ENCODE measurements at places on chromosomes 3 and 15.

DNA sequence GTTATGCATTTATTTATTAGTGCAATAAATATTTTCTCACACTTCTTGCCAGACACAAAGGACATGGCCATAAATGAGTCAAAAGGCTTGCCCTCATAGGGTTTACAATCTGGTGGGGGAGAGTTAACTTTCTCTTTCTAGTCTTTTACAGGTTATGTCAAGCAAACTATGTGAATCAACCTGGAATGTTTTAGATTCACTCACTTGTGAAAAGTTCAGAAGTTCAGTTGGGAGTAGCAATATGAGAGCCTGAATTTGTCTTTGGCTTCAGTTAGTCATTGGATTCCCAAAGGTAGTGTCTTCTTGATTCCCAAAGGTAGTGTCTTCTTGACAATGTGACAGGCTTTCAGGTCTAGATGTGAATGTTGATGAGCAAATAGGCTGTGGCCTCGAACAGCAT is 264.8 kb downstream of the SOX2 start:
- DNase-seq = no peak

- DNase-seq = no peak
These were observed 337.2 kb downstream of the SATB1 start for GRCh38 chr3:18087988-18088387.

DNA sequence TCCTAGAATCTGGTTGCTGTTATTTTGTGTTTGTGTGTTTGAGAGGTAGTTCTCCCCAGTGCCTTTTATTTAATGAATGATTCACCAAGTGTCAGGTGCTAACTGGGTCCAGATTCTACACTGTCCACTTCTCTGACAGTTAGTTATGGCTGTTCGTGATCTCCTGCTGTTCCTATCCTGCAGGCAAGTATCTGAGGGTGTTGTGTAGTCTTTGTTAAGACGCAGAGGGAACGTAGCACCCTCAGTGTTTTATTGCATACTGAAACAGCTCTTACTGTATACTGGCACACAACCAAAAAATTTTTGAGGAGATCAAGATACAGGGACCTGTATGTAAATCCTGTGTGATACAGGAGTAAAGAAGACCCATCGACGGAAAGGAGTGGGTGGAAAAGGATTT is 1271.3 kb downstream of the ROBO1 start:
- no peak for DNase-seq

- no peak for DNase-seq
These were observed 140.1 kb downstream of the CHSY1 start for GRCh38 chr15:101111570-101112262.

- DNase-seq = no peak
These were observed 144.6 kb downstream of the FOXP1 start for GRCh38 chr3:71438904-71439303.

DNA sequence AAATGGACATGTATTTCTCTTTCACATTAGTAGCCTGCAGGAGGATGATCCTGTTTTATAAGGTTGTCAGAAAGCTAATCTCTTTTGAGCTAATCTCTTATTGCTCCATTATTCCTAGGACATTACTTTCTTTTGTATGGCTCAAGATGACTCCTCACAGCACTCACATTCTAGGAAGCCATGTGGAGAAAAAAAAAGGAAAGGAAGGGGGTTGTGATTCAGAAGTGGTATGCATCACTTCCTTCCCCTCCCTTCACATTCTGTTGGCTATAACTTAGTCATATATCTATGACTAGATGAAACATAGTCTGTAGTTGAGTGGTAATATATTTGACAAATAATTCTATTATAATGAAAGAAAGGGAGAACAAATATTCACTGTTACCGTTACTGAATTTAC is 168.8 kb upstream of the TTC14 start:
- DNase-seq = no peak

GRCh38 chr3:120516136-120516535 is 65.3 kb upstream of the FSTL1 start:
- no peak for DNase-seq

DNA sequence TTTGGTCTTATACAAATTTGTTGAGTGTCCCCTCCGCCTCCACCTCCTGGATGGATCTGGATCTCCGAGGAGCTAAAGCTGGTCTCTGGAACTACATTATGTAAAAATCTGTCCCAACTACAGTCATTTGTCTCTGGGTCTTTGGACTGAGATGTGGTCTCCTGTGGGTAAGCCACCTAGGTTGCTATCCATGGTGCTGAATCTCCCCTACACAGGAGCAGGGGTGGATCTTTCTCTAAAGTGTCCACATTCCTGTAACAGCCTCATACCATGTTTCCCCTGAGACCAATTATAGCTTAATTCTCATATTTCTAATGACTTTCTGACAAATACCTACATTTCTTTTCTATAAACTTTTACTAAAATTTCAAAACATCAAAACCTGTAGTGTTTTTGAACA is 625.8 kb downstream of the TAFA4 start:
- DNase-seq = no peak

DNA sequence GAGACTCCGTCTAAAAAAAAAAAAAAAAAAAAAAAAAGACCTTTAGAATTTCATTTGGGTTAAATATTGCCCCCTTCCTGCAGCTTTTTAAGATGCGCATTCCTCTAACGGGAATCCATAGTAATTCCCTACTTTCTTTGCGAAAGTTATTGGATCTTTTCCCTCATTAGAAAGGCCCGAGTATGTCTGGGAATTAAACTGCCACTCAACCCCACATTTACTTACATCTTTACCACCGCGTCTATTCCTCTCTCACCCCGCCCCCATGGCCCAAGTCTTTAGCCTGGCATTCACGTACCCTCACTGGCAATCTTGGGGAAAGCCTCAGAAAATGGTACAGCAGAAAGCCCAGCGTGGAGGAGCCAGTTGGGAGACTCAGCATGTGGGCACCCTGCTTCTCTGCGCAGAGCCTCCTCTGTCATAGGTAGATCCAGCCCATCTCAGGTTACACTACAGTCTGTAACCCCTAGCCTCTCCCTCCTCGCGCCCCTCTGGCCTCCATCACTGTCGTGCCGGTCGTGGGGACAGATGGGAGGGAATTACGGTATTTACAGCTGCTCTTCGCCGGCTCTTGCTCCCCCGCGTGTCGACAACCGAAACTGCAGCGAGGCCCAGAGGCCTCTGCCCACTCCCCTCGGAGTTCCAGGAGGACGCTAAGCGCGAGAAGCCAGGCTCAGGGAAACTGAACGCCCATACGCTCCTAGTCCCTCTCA is 6.4 kb upstream of the ANKDD1A start:
- peak; percentile 86 for DNase-seq

DNA sequence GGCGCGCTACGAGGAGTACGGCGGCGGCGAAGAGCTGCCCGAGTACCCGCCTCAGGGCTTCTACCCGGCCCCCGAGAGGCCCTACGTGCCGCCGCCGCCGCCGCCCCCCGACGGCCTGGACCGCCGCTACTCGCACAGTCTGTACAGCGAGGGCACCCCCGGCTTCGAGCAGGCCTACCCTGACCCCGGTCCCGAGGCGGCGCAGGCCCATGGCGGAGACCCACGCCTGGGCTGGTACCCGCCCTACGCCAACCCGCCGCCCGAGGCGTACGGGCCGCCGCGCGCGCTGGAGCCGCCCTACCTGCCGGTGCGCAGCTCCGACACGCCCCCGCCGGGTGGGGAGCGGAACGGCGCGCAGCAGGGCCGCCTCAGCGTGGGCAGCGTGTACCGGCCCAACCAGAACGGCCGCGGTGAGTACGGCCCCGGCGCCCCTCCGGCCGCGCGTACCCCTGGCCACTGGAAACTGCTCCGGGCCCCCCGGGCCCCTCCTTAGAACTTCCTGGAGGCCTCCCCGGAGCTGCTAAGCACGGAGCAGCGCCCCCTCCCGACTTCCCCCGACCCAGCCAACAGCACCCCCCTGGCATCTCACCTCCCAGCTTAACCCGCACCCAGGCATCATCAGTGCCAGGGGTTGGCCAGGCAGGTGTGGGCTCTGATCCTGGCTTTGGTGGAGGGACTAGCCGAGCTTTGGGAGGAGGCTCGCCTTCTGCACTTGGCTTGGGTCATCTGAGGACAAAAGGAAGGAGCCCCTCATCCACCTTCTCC is 1.4 kb downstream of the LOXL1 start:
- DNase-seq = peak; percentile 69

DNA sequence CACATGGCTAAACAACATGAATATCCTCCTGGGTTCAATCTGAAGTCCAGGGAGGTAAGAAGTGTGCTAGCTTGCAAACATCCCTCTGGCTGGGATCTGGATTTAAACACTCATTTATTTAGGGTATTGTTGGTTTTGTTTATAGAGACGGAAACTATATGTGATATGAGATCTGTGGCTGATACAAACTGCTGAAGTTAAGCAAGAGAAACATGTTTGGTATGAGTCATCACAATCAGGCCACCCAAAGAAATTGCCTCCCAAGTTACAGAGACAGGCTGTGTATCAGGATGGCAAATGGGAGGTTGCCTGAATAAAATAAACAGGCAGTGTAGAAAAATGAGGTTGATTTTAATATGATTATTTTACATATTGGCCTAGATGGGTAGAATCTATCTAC is 562.1 kb downstream of the IGSF11 start:
- no peak for DNase-seq

DNA sequence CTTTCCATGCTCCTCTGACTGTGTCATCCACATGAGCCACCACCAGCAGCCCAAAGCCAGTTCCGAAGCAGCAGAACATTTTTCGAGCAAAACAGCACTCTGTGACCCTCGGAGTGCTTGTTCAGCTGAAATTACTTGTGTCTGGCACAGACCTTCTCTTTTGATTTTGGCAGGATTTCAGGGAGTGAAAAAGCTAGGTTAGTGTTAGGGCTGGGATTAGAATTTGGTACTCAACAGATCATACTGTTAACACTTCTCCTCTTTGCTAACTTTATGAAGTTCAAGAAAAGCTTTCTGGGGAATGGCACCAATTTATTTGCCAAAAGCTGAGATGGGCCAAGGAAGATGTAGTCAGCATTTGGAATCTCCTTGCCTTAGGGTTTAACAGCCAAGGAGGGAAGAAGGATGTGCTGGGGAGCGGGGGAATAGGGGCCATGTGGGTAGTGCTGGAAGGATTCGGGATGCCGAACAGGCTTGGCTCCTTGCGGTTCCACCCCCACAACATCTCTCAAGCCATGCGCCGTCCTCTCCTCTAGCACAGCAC is 55.1 kb upstream of the TRA2B start:
- peak; percentile 41 for DNase-seq

GRCh38 chr15:80926126-80926525 is 63.5 kb downstream of the MESD start:
- no peak for DNase-seq

- DNase-seq = no peak
These were observed 312.4 kb upstream of the SEMA6D start for GRCh38 chr15:47404877-47405276.

GRCh38 chr15:54519577-54519976 is 541.3 kb downstream of the UNC13C start:
- DNase-seq = no peak

DNA sequence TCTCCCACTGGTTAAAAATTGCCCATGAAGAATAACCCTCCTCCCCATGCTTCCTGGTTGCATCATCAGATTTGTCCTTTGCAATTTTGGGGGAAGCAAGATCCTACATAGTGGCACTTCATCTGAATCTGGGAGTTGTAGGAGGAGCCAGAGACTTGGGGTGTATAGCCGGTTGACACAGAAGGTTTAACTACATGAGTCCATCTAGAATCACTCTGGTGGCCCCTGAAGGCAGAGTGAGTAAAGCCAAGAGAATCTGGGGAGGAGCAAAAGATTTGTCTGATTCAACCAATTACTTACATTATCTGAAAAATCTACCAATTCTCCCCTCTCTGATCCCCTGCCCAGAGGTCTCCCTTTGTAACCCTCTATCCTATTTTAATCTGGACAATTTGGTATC is 50.1 kb downstream of the SYN2 start:
- no peak for DNase-seq

DNA sequence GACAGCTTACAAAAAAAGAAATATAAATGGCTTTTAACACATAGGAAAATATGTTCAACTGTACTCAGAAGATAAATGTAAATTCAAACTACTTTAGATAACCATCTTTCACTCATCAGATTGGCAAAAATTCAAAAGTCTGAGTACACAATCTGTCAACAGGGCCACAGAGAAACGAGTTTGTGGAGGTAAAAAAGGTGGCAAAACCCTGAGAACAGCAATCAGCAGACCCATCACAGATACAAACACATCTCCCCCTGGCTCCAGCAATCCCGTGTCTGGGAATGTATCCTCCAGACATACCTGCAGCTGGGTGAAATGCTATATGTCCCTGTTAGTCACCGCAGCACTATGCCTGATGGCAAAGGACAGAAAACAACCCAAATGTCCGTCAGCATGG is 149.5 kb downstream of the OSBPL10 start:
- DNase-seq = no peak

- no peak for DNase-seq
These were observed 380.8 kb downstream of the LRTM1 start for GRCh38 chr3:54547051-54547450.

DNA sequence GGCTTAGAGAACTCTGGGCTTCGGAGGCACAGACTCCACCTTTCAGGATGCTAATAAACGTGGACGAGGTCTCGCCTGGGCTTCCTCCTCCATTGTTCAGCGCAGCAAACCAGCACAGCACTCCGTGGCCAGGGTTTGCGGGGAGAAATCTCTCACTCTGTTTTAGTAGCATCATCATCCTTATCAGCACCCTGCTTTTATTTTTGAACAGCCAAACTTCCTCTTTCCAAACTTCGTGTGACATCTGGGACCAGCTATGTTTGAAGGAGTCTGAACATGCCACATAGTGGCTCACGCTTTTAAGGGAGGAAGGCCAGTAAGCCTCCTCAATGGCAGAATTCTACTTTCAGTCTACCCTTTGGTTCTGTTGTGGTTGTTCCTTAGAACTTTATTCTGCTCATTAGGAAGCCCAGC is 149.0 kb downstream of the PGPEP1L start:
- no peak for DNase-seq

GRCh38 chr3:179971280-179971679 is 65.5 kb downstream of the PEX5L start:
- no peak for DNase-seq

- no peak for DNase-seq
These were observed 36.7 kb downstream of the SLC28A1 start for GRCh38 chr15:84921121-84921520.

DNA sequence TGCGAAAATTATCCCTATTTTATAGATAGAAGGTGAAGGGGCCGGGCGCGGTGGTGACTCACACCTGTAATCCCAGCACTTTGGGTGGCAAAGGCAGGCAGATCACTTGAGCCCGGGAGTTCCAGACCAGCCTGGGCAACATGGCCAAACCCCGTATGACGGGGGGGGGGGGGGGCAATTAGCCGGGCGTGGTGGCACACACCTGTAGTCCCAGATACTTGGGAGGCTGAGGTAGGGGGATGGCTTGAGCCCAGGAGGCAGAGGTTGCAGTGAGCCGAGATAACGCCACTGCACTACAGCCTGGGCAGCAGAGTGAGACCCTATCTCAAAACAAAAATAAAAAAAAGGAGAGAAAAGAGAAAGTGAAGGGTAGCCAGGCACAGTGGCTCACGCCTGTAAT is 1.4 kb downstream of the AAGAB start:
- no peak for DNase-seq

DNA sequence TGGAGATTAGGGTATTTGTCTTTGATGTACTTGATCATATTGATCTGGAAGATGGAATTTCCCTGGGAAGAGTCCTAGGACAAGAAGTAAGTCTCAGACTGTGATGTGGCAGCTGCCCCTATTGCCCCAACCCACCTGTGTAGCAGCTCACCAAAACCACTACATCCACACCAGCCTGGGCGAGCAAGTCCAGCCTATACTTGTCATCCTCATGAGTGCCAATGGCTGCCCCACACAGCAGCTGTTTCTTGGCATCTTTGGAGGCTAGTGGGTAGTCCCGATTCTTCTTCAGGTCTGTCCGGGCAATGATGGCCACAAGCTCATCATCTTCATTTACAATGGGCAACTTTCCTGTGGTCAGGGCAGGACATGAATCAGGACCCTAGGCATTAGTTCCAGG is 2.7 kb downstream of the IMPDH2 start:
- no peak for DNase-seq

- no peak for DNase-seq
These were observed 8.7 kb downstream of the ADPGK start for GRCh38 chr15:72774696-72775383.
